NCI-H2107 (cell line): ENCODE measurements at places on chromosomes 11 and 22.

DNA sequence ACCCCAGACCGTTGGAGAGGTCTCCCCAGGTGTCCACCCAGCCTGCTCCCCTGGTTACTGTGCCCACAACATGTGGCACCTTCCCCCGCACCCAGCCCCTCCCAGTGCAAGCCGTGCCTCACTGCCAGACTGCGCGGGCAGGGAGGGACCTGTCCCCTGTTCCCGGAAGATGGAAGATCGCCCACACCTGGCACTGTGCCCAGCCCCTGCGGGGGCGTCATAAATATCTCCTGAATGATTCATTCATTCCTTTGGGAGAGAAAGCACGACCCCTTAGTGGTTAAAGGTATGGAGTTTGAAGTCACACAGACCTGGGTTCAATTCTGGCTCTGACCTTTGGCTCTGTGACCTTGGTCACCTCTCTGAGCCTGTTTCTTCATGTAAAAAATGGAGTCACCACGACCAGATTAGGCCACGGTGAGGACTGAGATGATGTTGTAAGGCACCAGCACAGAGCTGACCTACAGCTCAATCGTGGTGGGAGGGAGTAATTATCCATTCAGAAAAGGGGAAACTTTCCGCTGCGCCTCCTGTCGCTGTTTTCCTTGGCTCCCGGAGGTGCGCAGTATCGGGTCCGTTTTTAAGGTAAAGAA, 497 bp upstream of the SYT12 start:
- DNase-seq, result no peak

GRCh38 chr11:73996161-73996747, 12.6 kb downstream of the UCP3 start:
- DNase-seq, result no peak

GRCh38 chr11:123382555-123383074, 47.5 kb upstream of the GRAMD1B start:
- no peak for DNase-seq

GRCh38 chr11:80379620-80380278, 938.9 kb upstream of the TENM4 start:
- no peak for DNase-seq

GRCh38 chr11:77207618-77208313, 79.7 kb downstream of the MYO7A start:
- no peak for DNase-seq

DNA sequence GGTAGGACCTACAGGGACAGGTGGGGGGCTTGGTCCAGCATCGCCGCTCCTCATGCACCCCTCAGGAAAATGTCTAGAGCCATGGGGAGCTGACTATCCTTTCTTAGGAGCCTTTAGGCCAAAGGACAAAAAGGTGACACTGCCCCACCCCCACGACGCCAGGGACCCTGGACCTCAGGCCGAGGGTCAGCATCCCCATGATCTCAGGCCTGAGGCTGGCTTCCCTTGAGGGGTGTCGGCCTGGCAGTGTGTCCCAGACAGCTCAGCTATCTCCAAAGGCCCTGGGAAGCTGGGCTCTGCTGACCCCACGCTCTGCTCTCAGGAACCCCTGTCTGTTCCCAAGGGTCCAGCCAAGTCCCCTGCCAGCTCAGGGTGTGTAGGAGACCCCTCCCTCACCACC, 16.3 kb downstream of the MRGPRG start:
- no peak for DNase-seq

DNA sequence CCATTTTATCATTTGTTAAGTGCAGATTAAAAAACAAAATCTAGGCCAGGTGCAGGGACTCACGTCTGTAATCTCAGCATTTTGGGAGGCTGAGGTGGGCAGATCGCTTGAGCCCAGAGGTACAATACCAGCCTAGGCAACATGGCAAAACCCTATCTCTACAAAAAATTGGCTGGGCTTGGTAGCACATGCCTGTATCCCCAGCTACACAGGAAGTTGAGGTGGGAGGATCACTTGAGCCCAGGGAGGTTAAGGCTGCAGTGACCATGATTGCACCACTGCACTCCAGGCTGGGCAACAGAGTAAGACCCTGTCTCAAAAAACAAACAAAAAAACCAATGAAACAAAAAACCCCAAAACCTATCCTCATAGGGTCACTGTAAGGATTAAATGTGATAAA, 32.9 kb downstream of the HIRA start:
- DNase-seq, result no peak

DNA sequence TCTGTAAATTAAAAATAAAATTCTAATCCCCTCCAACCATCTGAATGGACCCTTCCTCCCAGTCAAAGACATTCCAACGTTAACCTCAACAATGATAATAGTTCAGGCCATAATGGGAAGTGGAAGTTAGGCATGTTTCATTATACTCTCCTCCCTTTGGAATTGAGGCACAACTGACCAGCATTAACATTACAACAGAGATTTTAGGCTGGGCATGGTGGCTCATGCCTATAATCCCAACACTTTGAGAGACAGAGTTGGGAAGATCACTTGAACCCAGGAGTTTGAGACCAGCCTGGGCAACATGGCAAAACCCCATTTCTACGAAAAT, 2.4 kb upstream of the CTSF start:
- no peak for DNase-seq

GRCh38 chr11:66231561-66231960, 36.9 kb upstream of the RAB1B start:
- DNase-seq, result peak; percentile 62

DNA sequence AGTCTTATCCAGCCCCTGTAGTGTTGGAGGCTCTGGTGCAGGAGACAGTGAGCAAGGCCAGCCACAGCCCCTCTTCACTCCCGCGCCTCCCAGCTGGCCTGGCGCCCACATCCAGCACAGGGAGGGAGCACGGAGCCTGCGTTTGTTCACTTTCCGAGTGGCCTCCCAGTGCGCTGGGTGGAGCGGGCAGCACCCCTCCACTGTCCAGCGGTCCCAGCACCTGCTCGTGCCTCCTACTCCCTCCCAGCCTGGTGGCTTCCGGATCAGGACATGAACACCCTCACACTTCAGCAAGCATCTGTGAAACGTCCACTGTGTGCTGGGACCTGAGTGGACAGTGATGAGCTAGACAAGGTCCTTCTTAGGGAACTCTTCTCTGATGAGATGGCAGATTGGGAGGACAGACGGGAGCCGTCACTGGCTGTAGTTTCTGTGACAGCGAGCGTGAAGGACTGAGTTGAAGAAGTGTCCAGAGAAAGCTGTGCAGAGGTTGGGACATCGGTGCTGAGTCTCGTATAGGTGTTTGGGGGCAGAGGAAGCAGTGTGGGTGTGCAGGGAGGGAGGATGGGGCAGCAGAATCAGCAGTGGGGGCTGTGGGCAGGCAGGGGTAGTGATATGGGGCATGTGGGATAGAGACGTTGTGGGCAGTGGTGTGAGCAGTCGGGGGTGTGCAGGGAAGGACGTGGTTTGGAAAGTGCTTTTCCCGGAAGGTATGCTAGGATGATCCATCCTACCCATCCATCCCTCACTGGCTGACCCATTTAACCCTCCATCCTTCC, 256.8 kb downstream of the TBC1D22A start:
- DNase-seq, result no peak
